ENCODE measurements at places on chromosomes 16 and 17. TPM values are rescaled to one million over a fixed set of nuclear protein-coding genes. Genes with fewer than 3 reads are reported as not detected.

The KRTAP4-2 gene
- total RNA-seq: not detected

- no peak overlapping the region for H3K27ac ChIP-seq
- H3K36me3 ChIP-seq: no peaks in the 10 kb centered on the region
- no peak overlapping the region for H3K4me3 ChIP-seq
- DNase-seq: no peak
- H3K4me1 ChIP-seq: no peaks in the 10 kb centered on the region
These were observed 45.4 kb downstream of the MPHOSPH6 start for GRCh38 chr16:82124651-82125050.

The CDH3 gene
- not detected for total RNA-seq

The RNF227 gene
- 1.4 TPM for total RNA-seq

GRCh38 chr17:7572338-7572587, 7.2 kb upstream of the CD68 start:
- H3K27ac ChIP-seq: peak overlapping the region; percentile 85
- peaks cover 57% of the 10 kb centered on the region for H3K36me3 ChIP-seq
- H3K4me3 ChIP-seq: peak overlapping the region; percentile 57
- DNase-seq: no peak
- peaks cover 8% of the 10 kb centered on the region for H3K4me1 ChIP-seq

The KRT33A gene
- not detected for total RNA-seq

The CCT6B gene
- 1.7 TPM for total RNA-seq

GRCh38 chr16:85894266-85894665, 4.7 kb upstream of the IRF8 start:
- no peak overlapping the region for H3K4me3 ChIP-seq
- DNase-seq: no peak
- H3K27ac ChIP-seq: no peak overlapping the region
- peaks cover 62% of the 10 kb centered on the region for H3K27me3 ChIP-seq

DNA sequence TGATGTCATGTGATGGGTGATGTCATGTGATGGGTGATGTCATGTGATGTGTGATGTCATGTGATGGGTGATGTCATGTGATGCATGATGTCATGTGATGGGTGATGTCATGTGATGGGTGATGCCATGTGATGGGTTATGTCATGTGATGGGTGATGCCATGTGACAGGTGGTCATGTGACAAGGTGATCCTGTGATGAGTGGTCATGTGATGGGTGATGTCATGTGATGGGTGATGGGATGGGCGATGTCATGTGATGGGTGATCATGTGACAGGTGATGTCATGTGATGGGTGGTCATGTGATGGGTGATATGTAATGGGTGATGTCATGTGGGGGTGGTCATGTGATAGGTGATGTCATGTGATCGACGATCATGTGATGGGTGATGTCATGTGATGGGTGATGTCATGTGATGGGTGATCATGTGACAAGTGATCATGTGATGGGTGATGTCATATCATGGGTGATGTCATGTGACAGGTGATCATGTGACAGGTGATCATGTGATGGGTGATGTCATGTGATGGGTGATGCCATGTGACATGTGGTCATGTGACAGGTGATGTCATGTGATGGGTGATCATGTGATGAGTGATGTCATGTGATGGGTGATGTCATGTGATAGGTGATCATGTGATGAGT, 17.2 kb downstream of the CD300LB start:
- no peak overlapping the region for H3K27ac ChIP-seq
- no peaks in the 10 kb centered on the region for H3K4me1 ChIP-seq
- H3K36me3 ChIP-seq: no peaks in the 10 kb centered on the region
- peak; percentile 31 for DNase-seq
- no peak overlapping the region for H3K4me3 ChIP-seq

- peaks cover 5% of the 10 kb centered on the region for H3K27me3 ChIP-seq
- no peak for DNase-seq
- H3K36me3 ChIP-seq: no peaks in the 10 kb centered on the region
- no peak overlapping the region for H3K4me3 ChIP-seq
These were observed 2.4 kb upstream of the TOB1 start for GRCh38 chr17:50868602-50869001.
